ENCODE measurements at places on chromosomes 13 and 19.

DNA sequence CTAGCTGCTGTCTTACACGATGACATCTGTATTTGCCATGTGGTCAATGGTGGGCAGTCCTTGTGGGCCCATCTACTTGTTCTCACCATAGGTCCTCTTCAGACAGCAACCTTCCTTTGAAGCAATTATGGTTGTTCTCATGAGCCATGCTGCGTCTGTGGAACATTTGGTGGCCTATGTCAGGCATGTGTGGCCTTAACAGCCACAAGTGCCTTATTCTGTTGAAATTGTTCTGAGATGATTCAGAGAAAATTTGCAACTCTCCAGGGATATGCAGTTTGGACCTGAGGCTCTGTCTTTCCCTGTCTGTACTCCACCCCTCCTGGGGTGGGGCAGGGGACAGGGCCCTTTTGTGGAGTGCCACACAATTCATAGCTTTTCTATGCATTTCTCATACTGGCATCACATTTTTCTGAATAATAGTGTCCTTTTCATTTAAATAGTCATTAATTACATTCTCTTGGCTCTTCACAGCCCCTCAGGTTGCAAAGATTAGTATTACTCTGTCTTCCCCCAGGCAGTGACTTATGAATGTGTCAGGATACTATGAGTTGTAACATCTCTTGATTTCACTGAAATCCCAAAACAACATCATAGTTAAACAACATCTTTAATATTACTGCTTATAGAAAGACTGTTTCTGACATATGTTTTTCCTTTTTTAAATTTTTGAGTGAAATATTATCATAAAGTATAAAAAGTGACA is 102.1 kb downstream of the ITGBL1 start:
- no peak for DNase-seq

GRCh38 chr13:31195616-31196015 is 4.2 kb upstream of the B3GLCT start:
- no peak for DNase-seq

DNA sequence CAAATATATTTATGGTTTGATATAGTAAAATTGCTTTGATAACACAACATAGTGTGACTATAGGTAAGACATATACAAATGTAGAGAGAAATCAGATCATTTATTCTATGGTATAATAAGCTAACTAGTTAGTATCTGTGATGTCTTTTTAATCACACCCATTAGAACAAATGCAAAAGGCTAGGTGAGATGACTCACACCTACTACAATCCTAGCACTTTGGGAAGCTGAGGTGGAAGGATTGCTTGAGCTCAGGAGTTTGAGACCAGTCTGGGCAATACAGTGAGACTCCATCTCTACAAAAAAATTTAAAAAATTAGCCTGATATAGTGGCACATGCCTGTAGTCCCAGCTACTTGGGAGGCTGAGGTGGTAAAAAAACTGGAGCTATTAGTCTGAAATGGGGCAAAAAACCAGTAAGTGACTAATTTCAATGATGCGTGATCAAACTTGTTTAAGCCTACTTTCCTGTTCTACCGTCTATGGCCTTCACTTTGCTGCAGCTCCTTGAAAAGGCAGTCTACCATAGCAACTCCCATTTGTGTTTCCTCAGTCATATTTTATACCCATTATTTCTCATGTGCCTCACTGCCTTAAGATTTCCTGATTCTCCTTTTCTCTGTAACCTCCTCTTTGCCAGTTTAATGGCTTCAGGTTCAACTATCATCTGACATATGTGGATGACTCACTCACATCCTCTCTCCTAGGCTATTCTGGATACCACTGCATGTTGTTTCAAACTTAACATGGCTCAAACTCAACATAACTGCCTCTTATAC is 12.5 kb downstream of the ALG5 start:
- DNase-seq: no peak

DNA sequence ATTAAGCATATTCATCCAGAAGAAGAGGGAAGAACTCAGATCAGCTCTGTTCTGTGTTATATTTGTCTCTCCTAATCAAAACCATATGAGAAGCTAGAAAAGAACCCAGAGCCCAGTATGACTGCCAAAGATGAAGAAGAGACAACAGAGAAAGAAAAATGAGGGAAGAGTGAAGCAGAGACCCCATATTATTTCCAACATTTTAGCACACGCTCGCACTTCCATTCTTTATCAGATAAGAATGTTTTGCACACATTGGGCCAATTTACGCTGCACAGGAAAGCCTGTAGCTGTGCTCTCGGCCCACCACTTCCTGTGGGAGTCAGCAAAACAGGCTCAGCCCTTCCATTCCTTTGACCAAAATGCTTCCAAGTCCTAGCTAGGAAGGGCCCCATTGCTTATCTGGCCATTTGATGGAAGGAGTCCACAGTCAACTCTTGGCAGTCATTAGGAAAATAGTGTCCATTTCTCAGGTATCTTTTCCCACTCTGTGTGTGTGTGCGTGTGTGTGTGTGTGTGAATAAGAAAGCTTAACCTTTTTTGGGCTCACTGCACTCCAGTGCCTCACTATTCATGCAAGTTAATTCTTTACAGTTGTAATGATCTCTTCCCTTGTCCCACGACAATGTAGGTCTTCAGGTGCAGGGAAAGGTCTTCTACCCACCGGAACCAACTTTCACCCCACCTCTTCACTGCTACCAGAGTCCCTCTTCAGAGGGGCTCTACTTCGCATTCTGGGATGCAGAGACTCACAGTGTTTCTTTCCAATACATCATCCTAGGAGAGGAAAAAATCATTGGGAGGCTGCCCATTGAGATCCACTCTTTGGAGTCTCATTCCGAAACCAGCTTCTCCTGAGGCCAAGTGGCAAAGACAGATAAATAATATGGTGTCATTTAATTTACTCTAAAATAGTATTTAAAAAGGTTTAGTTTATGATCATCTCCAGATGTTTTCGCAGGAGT is 237.5 kb downstream of the COG6 start:
- DNase-seq: peak; percentile 14

GRCh38 chr13:61350341-61350740 is 65.3 kb downstream of the PCDH20 start:
- DNase-seq: no peak

DNA sequence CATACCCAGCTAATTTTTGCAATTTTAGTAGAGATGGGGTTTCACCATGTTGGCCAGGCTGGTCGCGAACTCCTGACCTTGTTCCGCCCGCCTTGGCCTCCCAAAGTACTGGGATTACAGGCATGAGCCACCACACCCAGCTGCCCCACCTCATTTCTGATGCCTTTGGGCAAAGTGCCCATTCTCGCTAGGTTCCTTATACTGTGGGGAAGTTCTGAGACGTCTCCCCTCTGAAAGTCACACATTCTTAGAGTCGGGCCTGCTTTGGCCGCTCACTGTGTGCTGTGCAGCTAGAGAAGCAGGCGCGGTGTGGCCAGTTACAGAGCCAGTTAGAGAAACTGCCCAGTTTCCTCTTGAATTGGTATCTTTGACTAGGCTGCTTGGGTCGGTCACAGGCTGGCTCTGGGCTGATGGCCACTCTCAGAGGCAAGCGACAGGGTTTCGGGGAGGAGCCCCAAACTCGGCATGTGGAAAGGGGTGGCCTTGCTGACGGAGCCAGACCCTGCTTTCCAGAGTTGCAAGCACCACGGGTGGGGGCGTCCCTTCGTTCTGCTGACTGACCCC is 18.0 kb downstream of the PRAM1 start:
- no peak for DNase-seq

DNA sequence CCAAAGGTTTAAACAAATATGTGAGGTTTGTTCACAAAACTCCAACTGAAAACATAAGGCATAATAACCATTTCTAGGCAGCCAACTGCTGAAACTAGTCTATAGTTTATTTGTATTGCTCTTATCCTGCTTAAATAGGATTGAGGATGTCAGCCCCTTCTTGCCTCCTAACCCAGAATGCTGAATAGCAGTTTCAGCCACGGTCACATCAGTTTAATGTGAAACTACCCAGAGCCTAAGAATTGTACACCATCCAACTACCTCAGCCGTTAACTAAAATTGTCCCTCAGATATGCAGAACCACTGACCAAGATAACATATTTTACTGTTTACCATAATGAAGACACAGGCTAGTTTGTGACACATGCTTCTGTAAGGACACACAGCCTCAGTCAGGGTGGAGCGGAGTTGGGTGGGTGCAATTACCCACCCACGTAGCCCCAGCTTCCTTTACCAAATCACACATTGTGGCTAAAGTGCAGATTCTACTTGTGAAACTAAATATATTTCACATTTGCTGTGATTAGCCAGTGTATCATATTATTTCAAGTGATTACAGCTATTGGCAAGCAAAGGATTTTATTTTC is 259.9 kb downstream of the EFNB2 start:
- no peak for DNase-seq

DNA sequence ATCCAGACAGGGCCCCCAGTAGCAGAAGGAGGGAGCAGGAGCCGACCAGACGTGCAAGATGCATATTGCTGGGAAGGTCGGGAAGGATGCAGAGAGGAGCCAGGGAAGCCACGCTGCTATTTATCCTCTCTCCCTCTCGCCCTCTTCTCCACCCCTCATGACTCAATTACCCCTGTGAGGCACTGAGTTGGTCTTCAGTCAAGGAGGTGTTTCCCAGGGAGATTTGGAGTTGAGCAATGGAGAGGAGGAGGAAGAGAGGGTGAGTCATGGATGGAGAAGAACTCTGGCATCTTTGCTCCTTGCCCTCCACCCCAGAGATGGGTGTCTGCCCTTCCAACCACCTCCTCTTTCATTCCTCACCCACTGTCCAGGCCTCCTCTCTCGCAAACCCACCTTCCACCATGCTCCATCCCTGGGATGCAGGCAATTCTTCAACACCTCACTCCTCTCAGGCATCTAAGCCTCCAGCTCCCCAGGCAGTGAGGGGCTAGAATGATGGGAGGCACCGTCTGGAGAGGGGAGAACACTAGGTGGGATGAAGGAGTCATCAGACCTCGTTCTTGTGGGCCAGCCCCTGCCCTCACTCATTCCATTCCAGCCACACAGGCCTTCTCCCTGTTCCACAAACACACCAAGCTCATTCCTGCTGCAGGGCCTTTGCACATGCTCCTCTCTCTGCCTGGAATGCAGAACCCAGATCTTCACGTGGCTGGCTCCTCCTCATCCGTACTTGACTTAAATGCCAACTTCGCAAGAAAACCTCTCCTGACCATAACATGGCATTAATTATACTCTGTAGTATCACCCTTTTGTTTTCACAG is at the start of gene SBSN:
TSS of gene SBSN (minus strand) at position 94 of the 821 bp plus-strand sequence. CDS start at position 64, 30 bp downstream.
- DNase-seq: no peak

GRCh38 chr19:46176116-46176860 is 28.2 kb downstream of the IGFL2 start:
- DNase-seq: no peak

All from stimulated activated naive CD8-positive, alpha-beta T cell treated with anti-CD3 and anti-CD28 coated beads, Interleukin-15, amount 100 ng/mL, for 72 hours (primary cell).